ENCODE measurements at places on chromosomes 7 and 10. TPM values are rescaled to one million over a fixed set of nuclear protein-coding genes. Genes with fewer than 3 reads are reported as not detected.

DNA sequence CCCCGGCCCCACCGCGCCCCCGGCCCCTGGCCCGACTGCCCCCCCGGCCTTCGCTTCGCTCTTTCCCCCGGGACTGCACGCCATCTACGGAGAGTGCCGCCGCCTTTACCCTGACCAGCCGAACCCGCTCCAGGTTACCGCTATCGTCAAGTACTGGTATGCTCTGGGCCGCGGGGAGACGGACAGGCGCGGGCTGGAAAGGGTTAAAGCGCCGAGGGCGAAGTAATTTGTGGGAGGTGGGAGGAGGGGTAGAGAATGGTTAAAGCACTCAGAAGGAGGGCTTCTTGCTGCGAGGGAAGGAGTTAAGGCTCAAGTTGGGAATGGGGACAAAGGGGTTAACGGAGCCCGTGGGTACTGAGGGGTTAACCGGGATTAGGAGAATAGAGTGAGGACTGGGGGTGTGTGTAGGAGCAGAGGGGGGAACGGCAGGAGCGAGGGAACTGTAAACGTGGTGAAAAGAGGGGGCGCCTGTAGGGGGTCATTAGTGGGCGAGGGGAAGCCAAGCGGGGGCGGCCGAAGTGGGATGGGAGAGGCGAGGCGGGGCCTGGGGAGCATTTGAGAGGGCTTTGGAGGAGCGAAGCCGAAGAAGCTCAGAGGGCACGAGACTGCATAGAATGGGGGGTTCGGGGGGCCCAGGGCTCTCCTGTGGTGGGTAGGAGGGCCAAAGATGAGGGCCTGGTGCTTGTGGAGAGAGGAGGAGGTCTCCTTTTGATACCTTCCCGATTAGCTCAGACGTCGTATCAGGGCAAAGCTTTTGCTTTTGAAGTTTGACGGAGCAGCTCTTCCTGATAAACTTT lies 605 bp downstream of the SUFU start:
- DNase-seq: no peak

UCN3 gene
- not detected for total RNA-seq

- no peak for DNase-seq
Measured at GRCh38 chr10:21061982-21062381, 164.9 kb upstream of the NEBL start.

CTNNA3 gene
- total RNA-seq: 1.1 TPM

DNA sequence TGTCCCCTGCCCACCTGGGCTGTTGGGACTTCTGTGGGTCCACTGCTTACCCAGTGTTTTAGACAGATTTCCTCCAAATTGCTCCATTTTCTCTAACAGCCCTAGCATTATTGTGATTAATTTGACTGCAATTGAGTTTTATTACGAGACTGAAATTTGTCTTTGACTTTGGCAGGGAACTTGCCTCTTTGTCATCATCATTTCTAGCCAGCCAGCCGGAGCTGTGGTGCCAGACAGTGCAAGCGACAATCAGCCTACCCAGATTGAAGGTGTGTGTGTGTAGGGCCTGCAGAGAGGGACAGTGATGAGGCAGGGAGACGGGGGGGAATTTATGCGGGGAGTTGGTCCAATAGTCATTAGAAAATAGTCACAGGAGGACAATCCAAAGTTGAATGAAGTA lies 743.0 kb downstream of the NRG3 start:
- no peak for DNase-seq

Measured in MG63 (cell line).